DMS53 (cell line): ENCODE measurements at places on chromosomes 2 and 18.

- DNase-seq, result no peak
These were observed 30.3 kb upstream of the PRLH start for GRCh38 chr2:237536083-237536415.

GRCh38 chr2:222307978-222308730 lies 9.4 kb upstream of the PAX3 start:
- peak; percentile 5 for DNase-seq

DNA sequence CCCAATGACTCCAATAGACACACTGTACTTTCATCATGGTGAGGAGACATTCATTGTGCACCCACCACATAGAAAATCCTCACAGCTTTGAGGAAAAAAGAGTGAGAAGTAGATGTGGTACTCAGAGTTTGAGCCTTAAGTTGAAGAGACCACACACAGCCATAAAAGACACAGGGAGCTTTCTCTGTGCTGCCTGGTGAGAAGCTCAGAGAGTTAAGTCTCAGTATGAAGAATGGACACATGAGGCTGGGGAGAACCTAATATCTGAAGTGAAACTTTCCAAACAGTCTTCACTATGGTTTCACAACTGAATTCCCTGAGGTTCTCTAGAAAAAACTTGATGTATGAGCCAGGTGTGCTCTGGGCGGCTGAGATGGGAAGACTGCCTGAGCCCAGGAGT lies 237.9 kb downstream of the NBAS start:
- no peak for DNase-seq

- DNase-seq, result peak; percentile 32
These were observed 65.7 kb downstream of the RRM2 start for GRCh38 chr2:10188211-10188610.

DNA sequence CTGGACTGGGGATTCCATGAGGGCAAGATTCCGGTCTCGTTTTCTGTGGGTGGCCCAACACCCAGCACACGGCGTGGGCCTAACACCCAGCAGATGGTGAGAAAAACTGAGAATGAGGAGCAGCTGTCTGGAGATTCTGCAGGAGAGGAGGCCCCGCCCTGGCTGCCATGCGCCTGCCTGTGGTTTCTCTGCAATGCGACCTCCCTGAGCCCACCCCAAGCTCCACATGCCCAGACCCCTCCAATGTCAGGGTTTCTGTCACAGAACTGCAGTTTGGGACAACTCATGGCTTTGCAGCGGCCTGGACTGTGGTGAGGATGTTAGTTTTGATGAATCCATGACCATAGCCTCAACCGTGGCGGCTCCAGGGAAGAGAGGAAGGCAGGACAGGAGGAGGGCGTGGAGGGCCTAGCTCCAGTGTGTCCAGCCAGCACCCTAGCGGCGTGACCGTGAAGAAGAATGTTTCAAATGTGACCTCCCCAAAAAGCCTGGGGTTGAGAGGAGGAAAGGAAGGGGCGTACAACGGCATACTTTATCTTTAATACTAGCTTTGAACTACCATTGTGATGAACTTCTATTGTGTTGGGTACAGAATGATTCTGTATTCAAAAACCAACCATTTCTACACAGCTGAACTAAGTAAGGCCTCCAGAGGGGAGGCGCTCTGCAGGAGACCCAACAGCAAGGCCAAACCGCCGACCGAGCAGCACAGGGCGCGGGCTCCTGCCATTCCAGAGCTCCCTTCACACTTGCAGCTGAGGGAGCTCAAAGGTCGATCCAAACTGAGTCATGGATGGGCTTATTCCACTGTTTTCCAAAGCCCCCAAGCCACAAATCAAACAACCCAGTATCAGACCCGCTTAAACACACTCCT lies 3.4 kb downstream of the PXDN start:
- no peak for DNase-seq

GRCh38 chr2:53740170-53740569 lies 27.4 kb upstream of the CHAC2 start:
- peak; percentile 68 for DNase-seq

DNA sequence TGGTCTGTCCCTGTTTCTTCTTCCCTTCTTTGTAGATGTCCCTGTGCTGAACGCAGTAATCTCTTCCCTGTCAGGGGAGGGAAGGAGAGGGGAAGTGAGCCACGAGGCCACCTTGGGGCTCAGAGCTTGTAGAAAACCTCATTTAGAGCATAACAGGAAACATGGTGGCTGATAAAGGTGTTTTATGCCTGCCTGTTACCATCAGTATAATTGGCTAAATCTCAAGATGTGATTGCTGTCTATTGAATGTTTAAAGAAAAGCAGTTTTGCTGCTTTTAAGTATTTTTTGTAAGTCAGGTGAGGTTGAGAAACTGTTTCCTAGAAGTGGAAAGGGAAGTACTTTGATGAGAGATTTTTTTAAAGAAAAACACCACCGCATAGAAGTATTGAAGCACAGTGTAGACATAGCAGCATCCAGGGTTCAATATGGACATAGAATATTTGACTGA lies 59.7 kb upstream of the PDK1 start:
- no peak for DNase-seq

- DNase-seq, result no peak
These were observed 422.8 kb downstream of the SETBP1 start for GRCh38 chr18:45103319-45104048.

DNA sequence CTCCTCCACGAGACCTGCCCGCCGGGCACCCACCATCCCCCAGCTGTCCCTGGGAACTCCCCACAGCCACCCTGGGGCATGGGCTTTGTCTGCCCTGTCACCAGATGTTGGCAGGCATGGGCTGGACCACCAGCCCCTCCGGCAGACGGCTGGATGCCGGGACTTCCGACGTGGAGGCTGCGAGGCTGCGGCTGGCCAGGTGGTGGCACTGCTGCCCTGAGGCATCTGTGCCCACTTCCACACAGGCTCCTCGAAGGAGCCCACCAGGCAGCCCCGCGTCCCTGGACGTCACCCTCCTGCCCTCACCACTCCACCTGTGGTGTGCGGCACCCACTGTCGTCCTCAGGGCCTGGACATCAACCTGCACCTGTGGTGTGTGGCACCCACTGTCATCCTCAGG lies 319.9 kb upstream of the SALL3 start:
- DNase-seq, result no peak

DNA sequence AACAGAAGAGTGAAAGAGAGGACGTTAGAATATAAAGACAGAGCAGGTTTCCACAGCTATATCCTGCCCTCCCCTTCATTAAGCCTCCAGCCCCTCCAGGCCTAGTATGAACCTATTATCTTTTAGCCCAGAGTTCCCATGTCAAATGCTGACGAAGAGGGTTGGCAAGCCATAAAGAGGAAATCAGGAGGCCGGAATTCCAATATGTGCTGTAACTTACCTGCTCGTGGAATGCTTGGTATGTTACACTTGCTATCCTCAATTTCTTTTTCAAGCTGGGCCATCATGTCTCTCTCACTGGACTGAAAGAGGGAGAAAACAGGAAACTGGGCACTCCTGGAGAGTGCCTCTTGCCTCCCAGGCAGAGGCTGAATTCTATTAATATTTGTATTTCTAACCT lies 264.1 kb downstream of the TRIB2 start:
- no peak for DNase-seq

- DNase-seq, result no peak
These were observed 45.1 kb downstream of the CCDC102B start for GRCh38 chr18:68842951-68843350.

- DNase-seq, result peak; percentile 82
These were observed 198.0 kb downstream of the ALK start for GRCh38 chr2:29723255-29724001.

DNA sequence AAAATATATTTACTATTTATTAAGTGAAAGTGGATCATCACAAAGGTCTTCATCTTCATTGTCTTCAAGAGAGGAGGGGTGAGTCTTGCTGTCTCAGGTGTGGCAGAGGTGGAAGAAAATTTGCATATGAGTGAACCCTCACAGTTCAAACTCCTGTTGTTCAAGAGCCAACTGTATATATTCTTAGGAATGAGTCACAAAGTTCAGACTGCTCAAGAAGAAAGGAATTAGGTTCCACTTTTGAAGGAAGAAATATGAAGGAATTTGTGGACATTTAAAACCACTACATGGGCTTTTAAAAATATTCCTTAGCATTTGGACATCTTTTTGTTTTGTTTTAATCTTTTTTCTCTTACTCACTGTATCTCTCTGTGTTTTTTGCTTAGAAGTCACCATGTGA lies 212.6 kb downstream of the INSIG2 start:
- DNase-seq, result peak; percentile 13

DNA sequence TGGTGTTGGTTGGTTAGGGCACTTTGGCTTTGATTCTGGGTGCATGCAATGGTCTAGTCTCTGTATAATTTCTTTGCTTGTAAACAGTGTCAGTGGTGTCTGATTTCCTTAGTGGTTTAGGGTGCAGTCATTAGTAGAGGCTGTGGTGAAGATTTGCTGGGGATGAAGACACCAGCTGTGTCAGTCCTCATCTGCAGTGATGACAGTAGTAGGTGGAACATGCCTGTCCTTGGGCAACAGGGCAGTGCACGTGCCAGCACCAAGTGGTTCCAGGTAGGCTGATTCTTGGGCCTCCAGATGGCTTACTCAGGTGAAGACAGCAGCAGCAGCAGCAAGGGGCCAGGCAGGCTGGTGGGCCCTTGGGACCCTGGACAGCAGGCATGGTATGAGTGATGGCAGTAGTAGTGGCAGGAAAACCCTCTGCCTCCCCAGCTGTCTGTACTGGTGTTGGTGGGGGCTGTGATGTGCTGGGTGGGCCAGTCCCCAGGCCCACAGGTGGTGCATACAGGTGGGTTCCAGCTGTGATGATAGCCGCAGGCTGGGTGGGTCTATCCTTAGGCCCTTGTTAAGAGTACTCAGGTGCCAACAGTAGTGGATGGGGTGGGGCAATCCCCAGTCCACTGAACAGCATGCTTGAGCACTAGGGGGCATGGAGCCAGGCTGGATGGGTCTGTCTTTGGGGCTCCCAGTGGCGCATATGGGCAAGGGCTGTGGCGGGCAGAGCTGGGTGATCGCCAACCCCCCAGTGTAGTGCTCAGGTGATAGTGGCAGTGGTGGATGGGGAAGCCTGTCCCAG lies 140.7 kb upstream of the THUMPD2 start:
- no peak for DNase-seq

- no peak for DNase-seq
These were observed 16.9 kb downstream of the LDLRAD4 start for GRCh38 chr18:13235421-13235831.

- no peak for DNase-seq
These were observed 272.5 kb downstream of the TDRD15 start for GRCh38 chr2:21396252-21396651.

DNA sequence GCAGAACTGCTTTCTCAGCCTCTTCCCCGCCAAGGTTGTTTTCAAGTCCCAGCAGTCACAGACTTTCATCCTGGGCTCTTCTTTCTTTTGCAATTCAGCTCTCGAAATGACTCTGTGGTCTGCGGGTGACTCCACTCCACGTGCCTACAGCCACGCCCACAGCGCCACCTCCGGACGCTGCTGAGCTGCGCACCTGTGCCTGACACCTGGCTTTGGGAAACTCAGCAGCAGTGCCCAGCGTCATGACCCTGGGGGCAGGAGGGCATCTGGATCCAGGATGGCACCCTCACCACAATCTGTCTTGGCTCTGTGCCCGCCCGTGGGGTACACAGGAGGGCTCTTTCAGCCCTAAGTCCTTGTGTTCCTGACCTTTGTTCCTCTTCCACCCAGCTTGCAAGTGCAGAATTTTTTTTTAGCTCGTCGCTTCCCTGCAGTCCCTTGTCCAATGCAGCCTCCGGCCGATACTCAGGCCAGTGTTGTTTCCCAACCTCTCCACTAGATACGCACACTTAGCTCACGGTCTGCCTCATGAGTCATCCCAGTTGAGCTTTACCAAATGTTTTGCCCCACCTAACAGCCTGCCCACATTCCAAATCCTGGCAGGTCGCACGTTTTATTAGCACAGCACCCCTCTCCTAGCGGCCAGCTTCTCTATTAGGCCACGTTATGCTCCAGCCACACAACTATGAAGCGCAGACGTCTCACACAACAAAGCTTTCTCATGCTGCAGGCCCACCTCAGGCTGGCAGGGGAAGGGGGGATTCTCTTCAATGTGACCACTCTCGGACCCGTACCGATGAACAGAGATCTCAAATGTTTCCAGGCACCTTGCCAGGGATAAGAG lies 6.5 kb upstream of the CAPN10 start:
- peak; percentile 92 for DNase-seq

- no peak for DNase-seq
These were observed 200.9 kb upstream of the PKDCC start for GRCh38 chr2:41846962-41847361.

GRCh38 chr18:74739926-74740325 lies 142.3 kb downstream of the ZNF407 start:
- no peak for DNase-seq

- no peak for DNase-seq
These were observed 7.9 kb downstream of the MAP3K2 start for GRCh38 chr2:127379712-127380355.

DNA sequence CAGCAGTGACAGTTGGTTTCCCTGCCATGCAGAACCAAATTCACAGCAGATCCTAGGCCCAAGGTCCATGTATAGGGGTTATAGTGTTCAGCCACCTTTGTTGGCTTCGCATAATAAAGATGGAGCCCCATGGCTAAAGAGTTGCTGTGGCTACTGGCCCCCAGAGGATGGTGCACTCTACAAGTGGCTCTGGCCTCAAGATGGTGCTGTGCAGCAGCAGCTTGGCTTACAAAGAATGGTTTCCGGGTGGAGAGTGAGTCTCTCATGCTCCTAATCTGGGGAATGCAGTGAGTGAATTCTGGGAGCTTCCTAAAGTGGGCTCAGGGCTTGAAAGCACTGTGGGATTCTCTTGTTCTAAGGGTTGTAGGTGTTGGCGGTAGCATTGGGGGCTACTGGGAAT lies 1199.7 kb downstream of the CNTNAP5 start:
- peak; percentile 25 for DNase-seq

GRCh38 chr2:212135739-212136138 lies 402.9 kb downstream of the ERBB4 start:
- DNase-seq, result peak; percentile 87

- DNase-seq, result no peak
These were observed 2.4 kb upstream of the CLEC4F start for GRCh38 chr2:70822843-70823242.

DNA sequence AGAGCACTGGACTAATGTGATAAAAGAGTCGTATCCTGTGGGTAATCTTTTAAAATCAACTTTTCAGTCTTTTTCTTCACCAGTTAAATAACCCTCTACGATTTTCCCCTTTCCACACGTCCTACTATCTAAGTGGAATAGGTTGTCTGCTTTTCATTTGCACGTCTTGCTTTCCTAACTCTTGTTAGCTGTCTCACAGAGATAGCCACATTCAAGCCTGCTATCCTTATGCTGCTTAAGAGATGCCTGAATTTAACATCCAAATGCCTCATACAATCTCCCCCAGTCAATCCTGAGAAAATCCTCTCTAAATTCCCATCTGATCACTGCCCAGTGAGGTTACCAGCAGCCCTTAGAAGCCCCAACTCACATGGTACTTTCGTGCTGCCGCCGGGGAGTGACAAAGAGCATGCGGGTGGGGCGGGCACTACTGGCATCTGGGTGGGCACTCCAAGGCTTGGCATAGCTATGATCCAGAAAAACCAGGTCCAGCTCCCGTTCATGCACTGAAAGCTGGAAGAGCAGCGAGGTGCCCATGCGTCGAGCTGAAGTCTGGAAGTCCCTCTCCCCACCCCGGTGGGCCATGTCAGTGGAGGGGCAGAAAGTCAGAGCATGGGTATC lies 1.5 kb downstream of the KANSL3 start:
- DNase-seq, result no peak
